ENCODE measurements at places on chromosomes 6 and 20.

GRCh38 chr20:61340157-61340556, 88.1 kb downstream of the CDH4 start:
- DNase-seq, result no peak

DNA sequence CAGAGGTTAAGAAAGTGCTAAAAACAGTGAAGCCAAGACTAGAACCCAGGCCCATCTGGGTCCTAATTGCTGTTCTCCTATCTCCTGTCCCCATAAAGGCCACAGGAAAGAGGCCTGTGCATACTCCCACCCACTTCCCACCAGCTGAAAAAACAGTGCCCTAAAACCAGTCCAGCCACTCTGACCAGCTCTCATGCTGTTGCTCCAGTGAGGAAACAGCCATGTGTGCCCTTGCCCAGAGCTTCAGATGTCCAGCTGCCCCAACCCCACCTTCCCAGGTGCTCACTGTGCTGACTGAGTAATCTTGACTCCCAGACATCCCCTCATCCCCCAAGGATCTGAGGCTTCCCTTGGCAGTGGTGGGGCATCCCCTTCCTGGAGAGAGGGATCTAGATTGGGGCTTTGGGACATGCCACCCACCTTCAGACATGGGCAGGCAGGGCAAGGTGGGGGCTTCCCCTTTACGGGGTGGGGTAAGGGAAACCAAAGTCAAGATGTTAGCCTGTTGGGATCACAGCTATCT, 28.7 kb downstream of the KCNK5 start:
- DNase-seq, result no peak

GRCh38 chr6:107513214-107513613, 23.3 kb downstream of the SOBP start:
- no peak for DNase-seq

DNA sequence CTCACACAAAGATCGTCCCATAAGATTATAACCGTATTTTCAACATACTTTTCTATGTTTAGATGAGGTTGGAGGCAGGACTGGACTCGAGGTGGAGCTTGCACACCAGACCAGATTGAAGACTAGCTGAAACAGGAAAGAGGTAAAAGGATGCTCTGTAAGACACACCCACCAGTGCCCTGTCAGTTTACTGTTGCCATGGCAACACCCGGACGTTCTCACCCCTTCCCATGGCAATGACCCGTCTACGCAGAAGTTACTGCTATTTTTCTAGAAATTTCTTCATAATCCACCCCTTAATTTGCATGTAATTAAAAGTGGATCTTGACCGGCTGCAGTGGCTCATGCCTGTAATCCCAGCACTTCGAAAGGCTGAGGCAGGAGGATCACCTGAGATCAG, 13.6 kb upstream of the SRSF6 start:
- no peak for DNase-seq

Data from skin of body (tissue), 3 donors.